ENCODE measurements at places on chromosomes 5 and 9.

DNA sequence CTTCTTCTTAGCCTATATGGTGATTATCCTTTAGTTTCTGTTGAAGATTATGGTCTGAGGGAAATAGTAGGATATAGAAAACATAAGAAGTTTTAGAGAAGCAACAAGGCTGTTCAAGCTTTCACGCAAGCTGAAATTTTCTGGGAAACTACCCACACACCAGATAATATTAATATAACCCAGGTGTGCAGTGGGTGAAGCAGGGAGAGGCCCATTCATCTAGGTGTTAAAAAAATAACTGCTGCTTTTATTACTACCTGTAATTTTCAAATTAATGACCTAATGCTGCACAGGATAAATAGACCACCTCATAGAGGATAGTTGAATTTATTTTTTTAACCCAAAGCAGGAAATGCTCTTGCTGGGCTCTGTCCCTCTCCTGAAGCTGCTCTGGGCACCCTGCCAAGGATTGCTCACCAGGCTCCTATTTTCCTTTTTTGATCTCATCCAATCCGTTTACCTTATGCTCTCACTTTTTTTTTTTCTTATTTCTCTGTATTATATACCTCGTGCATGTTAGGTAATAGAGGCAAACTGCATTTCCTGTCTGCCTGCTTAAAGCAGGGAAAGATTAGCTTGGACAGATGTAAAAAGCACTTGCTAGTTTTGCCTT is 124.3 kb upstream of the SLC12A2 start:
- DNase-seq: no peak

DNA sequence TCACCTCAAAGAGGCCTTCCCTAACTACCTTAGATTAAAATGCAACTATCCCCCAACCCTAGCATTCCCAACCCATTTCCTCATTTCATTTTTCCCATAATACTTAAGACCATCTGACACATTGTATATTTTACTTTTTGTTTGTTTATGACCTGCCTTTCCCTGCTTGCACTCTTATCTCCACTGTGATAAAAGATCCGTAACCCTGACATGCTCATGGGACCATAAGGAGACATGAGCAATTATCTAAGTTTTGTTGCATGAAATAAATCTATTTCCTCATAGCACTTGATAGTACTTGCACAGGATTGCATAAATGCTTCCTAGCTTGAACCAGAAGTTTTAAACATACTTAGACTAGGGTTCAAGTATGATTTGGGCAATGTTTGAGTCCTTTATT is 323.7 kb downstream of the NPR3 start:
- DNase-seq: no peak

GRCh38 chr5:375336-375920 is 53.9 kb downstream of the AHRR start:
- no peak for DNase-seq

DNA sequence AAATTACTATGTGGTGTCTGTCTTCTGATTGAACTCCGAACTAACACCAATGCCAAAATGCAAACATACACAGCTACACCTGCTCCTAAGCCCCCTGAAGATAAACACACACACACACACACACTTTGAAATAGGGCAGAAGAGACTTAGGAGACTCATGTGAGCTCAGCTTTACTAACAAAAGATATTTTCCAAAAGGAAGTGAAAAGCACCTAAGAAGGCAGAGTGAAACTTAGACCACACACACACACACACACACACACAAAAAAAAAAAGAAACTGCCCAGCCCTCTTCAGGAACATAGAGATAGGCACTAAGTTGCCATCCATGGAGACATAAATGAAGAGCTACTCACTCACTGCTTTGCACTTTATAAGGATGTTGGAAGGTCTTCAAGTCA is 45.2 kb upstream of the APC start:
- no peak for DNase-seq

GRCh38 chr5:148388696-148389095 is 4.9 kb downstream of the FBXO38 start:
- no peak for DNase-seq

DNA sequence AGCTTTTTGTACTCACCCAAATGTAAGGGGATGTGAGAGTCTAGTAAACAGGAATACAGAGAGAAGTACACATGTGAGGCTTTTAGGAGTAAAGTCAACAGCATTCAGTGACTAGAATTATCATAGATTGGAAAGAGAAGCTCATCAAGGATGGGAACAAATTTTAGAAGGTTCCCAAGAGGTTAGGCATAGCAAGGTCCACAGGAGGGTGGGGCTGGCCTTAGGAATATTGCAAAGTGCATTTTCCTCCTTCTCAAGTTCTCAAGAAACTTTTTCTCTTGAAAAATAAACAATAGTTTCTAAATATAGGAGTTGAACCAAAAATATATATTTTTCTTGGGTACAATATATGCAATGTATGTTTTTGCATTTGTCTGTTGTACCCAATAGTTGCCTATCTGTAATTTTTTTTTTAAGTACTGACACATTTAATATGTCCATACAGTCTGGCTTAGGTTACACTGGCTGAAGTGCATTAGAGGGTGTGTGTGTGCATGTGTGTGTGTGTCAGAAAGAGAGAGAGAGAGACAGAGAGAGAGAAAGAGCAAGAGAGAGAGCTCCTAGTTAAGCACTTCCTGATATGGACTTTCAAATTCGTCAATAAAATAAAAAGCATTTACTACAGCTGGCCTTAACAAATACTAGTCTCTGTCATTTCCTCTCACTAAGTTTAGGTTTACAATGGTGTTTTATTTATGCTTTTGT is 62.2 kb downstream of the SNX18 start:
- no peak for DNase-seq

Data from stimulated activated CD8-positive, alpha-beta memory T cell treated with anti-CD3 and anti-CD28 coated beads, Interleukin-15, amount 100 ng/mL, for 24 hours (primary cell).